ENCODE measurements at places on chromosomes 7 and 10. TPM values are rescaled to one million over a fixed set of nuclear protein-coding genes. Genes with fewer than 3 reads are reported as not detected.

LEP gene
- total RNA-seq: 0.16 TPM

CPN1 gene
- not detected for total RNA-seq

SLC26A4 gene
- 1.7 TPM for total RNA-seq

TWIST1 gene
- not detected for total RNA-seq

NPFFR1 gene
- 0.21 TPM for total RNA-seq

CCDC172 gene
- total RNA-seq: not detected

PCLO gene
- total RNA-seq: 7.4 TPM

TLL2 gene
- total RNA-seq: 0.09 TPM

MYO1G gene
- total RNA-seq: 23.9 TPM

SPAM1 gene
- total RNA-seq: not detected

CTAGE8 gene
- not detected for total RNA-seq

PAX4 gene
- total RNA-seq: not detected

SPACDR gene
- 1.9 TPM for total RNA-seq

EPHA1 gene
- 11.6 TPM for total RNA-seq

FEZF1 gene
- total RNA-seq: not detected

GRCh38 chr7:30727061-30727945, 24.6 kb upstream of the INMT start:
- no peak for DNase-seq

- DNase-seq: no peak
Measured at GRCh38 chr10:82801289-82801688, 926.3 kb downstream of the NRG3 start.

- no peak for DNase-seq
Measured at GRCh38 chr7:131935180-131935579, 378.8 kb upstream of the PODXL start.

- DNase-seq: no peak
Measured at GRCh38 chr7:152674860-152675758, 832 bp downstream of the XRCC2 start.

DNA sequence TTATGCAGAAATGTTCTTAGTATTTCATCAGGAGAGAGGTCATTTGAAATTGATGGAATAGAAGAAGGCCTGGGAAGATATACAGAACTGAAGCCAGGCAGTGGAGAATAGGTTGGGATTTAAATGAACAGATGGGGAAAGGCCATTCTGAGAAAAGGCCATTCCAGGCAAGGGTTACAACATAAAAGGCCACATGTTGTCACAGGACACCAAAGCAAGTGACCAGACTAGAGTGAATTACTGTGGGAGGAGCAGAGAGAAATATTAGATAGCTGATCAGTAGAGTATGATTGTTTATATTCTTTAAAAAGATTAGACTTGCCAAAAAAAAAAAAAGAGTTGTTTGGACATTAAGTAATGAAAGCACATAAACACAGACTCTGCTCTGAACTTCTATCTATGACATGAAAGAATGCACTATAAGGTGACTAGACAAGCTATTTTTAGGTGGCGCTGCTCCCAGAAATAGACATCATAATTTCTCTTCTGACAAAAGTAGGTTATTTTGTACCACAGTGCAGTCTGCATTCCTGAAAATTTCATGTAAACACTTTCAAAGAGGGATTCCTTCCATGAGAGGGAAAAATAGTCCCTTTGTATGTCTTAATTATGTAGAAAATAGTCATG, 55.2 kb upstream of the DKK1 start:
- no peak for DNase-seq

DNA sequence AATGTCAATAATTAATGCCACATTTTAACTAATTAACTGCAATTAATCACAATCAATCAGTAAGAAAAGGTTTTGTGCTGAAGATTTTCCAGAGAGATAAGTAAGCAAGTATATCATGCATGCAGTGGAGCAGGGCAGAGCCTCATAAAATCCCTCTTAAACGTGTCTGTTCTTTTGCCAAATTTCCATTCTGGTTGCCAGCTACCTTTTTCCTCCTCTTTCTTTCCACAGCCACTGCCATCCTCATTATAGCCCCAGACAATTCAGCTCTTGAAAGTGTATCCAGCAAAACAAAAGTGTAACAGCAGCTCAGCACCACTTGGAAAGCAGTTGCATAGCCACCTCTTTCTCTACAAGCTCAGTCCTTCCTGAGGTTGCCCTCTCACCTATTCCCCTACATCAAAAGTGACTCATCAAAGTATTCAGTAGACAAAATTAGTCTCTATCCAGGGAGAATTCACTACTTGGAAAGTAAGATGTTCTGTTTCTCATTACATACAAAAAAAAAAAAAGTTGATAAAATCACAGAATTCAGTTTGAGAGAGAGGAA, 26.9 kb upstream of the EPHB6 start:
- no peak for DNase-seq

- no peak for DNase-seq
Measured at GRCh38 chr7:37267251-37267650, 181.4 kb downstream of the ELMO1 start.

GRCh38 chr10:100209303-100209702, 20.1 kb downstream of the CHUK start:
- no peak for DNase-seq

DNA sequence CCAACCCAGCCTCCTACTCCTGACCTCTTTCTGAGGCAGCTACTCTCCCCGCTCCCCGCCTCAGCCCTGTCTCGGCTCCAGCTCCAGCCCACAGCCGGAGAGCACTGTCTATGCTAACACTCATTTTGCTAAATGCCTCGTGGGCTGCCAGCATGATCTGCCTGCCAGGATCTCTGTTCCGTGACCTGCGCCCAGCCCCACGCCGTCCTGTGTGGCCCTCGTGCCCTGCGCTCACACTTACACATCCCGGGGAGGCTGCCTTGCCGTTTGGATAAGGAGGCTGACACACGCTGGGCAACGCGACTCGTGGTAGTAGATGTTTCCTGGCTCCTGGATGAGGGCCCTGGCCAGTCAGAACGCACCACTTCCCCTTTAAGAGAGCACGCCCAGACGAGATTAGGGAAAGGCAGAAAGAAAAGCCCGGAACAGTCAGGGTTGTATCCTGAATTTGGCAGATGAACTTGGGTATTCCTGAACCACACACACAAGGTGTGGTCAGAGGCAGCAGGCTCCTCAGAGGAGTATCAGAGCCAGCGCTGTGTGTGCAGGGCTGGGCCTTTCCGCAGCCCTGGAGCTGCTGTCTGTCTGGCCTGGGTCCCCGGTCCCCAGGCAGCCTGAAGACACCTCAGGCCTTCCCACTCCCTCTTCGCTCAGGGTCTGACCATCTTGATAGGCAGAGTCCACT, 97.7 kb upstream of the EFCAB10 start:
- DNase-seq: peak; percentile 90

- no peak for DNase-seq
Measured at GRCh38 chr7:49530481-49530880, 243.0 kb upstream of the VWC2 start.

DNA sequence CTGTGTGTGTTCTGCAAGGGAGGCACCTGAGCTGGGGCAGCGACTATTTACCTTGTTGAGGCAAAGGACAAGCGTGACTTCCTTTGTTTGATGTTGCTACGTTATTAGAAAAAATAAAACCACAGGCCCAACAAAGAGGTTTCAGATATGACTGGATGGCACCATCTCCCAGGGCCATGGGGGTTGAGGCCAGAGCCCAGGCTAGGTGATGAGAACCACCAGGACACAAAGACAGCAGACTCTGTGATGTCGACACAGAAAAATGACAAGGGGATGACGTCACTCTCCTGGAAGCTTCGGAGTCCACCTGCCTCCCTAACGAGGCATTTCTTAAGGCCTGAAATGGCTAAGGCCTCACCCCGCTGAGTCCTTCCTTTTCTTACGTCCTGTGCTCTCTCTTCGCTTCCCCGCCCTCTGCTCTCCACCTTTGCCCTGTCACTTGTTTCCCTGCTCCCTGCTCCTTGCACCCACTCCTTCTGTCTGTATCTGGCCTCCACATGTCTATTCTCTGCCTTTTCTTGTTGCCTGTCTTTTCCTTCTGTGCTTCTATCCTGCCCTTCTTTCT, 83.0 kb upstream of the ADRB1 start:
- no peak for DNase-seq

GRCh38 chr10:93039721-93040120, 20.9 kb upstream of the CYP26C1 start:
- DNase-seq: no peak

GRCh38 chr7:112630565-112630964, 149.8 kb downstream of the LSMEM1 start:
- DNase-seq: no peak

DNA sequence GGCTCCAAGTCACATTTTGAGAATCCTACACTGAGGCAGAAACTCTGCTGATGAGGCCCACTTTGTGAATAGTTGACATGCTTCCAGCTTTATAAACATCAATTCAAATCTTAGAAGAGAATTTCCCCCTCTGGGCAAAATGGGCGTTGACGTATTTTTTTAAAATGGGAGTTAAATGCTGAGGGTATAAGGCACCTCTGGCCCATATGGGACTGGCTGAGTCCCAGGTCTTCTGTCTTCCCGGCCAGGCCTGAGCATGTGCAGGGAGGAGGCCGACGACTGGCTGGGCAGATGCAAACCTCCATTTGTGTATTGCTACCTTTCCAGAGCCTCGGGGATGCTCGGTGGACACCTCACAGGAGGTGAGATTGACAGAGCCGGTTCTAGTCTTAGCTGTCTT, 37.7 kb downstream of the BUB3 start:
- DNase-seq: no peak

GRCh38 chr10:1119027-1119426, 62.8 kb downstream of the WDR37 start:
- DNase-seq: no peak

GRCh38 chr10:129027906-129028305, 439.1 kb upstream of the MGMT start:
- DNase-seq: no peak

DNA sequence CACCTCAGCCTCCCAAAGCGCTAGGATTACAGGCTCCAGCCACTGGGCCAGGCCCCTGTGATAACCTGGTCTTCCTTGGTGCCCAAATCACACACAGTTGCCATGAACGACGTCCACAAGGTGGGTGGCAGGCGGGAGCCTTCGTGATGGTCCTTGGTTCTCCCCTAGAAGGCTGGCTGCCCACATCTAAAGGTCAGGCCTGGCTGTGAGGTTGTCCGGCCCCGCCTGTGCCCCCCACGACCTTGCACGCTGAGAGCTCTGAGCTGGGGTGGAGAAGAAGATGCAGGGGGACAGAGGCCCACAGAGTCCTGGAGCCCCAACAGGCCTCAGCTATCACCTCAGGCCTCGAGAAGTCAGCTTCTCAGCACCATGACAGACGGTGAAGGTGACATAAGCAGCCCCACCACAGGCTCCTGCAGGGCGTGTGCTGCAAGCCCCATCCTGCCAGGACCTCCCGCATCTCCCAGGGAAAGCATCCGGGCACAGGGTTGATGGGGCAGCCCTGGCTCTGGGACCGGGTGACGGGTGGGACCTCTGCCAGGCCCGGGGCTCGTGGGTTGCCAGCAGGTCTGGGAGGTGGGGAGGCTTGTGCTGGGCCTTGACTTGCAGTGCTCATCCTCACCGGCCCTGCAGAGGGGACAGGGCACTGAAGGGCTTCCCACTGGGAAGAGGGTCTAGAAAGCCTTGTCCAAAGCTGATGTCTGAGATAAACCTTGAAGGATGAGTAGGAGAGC, 217.4 kb downstream of the WDR37 start:
- no peak for DNase-seq

- DNase-seq: no peak
Measured at GRCh38 chr10:65891073-65891981, 1034.5 kb upstream of the LRRTM3 start.

- no peak for DNase-seq
Measured at GRCh38 chr10:91201213-91201996, 19.1 kb upstream of the PCGF5 start.

- no peak for DNase-seq
Measured at GRCh38 chr7:18206331-18206730, 178.7 kb upstream of the PRPS1L1 start.

GRCh38 chr7:30459591-30460245, 18.9 kb downstream of the NOD1 start:
- DNase-seq: no peak

DNA sequence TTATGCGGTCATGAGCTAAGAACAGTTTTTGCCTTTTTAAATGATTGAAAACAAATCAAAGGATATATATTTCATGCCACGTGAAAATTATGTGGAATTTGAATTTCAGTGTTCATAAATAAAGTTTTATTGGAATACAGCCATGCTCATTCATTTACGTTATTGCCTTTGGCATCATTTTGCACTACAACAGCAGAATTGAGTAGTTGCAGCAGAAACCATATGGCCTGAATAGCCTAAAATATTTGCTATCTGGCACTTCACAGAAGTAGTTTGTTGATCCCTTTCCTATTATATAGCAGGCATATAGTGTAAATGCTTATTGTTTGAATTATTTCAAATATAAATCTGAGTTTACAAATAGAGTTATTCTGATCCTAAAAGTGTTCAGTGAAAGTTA, 59.7 kb downstream of the AUTS2 start:
- no peak for DNase-seq

DNA sequence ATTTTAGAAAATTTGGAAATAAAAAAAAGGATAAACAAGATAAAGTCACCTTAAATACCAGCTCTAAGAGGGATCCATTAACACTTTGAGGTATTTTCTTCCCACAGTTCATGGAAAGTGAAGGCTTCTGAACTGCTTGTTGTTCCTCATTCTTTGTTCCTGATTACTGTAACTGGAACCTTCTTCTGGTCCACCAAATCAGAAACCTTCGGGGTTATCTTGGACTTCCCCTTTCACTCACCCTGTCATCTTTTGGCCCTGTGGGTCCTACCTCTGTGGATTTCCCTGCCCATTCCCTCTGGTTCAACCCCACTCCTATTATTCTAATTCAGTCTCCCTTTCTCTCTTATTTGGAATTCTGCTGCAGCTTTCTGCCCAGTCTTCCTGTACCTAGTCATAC, 116.5 kb upstream of the PRPS1L1 start:
- no peak for DNase-seq

GRCh38 chr7:44486693-44487092, 3.8 kb downstream of the NUDCD3 start:
- DNase-seq: no peak

DNA sequence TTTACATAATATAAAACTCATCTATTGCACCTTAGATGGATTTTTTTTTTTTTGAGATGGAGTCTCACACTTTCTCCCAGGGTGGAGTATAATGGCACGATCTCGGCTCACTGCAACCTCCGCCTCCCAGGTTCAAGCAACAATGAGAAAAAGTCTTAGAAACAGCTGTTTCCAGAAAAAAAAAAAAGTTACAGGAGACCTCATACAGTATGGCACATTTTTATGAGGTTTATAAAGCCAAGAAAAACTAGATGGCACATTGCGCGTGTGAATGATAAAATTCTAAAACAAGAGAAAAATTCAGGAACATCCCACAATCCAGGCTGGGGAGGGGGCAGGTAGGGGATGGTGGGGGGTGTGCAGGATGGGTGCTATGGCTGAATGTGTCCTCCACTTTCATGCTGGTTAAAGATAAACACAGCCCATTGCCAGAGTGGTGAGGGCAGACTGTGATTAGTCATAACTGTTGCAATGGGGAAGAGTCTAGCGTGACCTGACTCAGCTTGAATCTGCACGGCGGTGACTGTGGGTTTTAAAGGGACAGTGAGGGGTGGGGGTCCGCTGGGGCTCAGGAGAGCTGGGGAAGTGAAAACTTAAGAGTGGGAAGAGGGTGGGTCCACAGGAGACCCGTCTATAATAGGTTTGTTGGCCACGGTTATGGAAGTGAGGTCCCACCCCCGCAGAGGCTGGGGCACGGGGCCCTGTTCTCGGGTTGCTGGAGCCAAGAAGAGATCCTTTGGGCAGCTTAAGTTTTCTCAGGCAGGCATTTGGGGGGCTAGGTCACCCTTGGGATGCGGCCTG, 11.9 kb upstream of the LRRC27 start:
- DNase-seq: no peak

Measured in left lung (tissue), 14 donors.